Activated CD4-positive, alpha-beta T cell treated with anti-CD3 and anti-CD28 coated beads, Interleukin-2, amount 50 U/mL, for 16 hours (primary cell): ENCODE measurements at places on chromosomes 5 and 9.

DNA sequence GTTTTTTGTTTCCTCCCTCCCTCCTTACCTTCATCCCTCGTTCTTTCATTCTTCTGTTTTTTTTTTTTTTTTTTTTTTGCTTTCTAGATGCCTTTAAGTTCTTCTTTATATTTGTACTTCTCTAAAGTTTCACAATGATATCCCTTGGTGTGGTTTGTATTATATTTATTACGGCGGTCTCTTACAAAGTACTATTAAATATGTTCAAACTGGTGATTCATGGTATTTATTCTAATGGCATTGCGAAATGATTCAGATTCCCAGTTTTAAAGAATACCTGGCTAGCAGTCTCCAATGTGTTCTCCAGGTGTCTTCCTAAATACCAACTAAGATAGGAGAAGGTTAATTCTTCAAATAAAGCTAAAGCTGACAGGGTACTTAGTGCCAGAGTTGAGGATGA lies 690.1 kb upstream of the COX7C start:
- DNase-seq = no peak

GRCh38 chr5:148986636-148987035 lies 76.2 kb downstream of the SH3TC2 start:
- DNase-seq = no peak

DNA sequence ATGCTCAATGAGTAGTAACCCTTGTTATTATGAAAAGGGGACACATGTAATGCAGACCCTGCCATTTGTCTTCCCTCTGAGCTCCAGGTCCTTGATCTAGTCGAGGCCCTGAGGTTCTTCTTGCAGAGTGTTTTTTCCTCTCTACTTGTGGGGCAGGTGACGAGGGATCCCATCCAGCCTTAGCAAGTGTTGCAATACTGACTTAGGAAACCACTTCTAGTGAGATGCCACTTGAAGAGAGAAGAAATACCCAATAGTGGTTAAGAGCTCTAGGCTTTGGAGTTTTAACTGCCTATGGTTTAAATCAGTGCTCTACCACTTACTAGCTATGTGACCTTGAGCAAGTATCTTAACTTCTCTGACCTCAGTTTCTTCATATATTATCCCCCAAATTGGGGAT lies 10.2 kb downstream of the PPARGC1B start:
- no peak for DNase-seq

DNA sequence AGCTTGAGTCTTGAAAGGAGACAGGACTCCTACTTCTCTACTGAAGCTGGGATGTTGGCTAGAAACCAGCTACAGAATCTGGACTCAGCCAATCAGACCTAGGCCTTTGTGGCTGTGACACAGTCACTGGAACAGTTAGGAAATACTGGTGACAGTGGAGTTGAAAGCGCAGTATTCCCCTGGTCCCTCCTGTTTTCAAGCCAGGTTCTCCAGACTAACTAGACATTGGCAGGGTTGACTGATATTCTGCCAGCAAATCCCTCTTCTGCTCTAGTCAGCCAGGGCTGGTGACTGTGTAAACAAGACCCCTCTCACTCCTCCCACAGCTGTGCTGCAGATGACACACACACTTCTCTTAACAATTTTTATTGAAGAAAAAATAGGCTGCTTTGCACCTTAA lies 8.7 kb downstream of the SHROOM1 start:
- no peak for DNase-seq

DNA sequence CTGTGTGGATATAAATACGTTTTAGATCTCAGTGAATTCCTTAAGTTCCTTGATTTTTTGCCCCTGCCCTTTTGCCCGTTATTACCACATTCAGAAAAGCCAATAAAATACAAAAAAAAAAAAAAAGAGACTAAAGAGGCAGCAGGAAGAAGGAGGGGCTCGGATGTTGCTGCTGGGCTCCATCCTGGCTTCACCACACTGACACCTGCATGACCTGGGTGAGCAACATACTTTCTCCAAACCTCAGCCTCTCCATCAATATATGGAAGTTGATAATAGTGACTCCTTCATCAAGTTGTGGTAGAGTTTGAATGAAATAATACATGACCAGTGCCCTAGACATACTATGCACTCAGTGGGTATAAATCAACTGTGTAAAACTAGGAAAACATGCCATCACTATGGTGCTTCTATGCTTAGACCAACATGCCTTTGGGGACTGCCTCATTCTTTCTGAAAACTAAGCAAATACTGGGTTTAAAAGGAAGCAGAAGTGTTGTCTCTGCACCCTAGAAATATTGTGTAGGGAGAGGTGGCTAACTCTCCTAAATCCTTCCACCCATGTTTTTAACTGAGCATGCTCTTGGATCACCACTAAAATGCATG lies 243.0 kb downstream of the PIK3R1 start:
- no peak for DNase-seq

GRCh38 chr9:4509590-4509984 lies 19.3 kb downstream of the SLC1A1 start:
- DNase-seq = no peak

- DNase-seq = no peak
Observed at GRCh38 chr9:26811106-26811505, 81.5 kb downstream of the CAAP1 start.
